Spleen (tissue), 13 donors: ENCODE measurements at places on chromosomes 6 and 20. TPM values are rescaled to one million over a fixed set of nuclear protein-coding genes. Genes with fewer than 3 reads are reported as not detected.

Gene SUMO4
- 0.16 TPM for polyA plus RNA-seq

Gene CCN5
- polyA plus RNA-seq = 5.7 TPM

Gene DPPA5
- polyA plus RNA-seq = not detected

Gene ACSS1
- 26.8 TPM for polyA plus RNA-seq

Gene GRM1
- polyA plus RNA-seq = 0.02 TPM

Gene POU3F2
- polyA plus RNA-seq = not detected

Gene EYA4
- polyA plus RNA-seq = 0.04 TPM

Gene PNPLA1
- 0.13 TPM for polyA plus RNA-seq

Gene OXT
- polyA plus RNA-seq = not detected

Gene ALDH8A1
- polyA plus RNA-seq = 0.70 TPM

Gene CLVS2
- polyA plus RNA-seq = not detected

Gene EFCAB8
- 0.12 TPM for polyA plus RNA-seq

Gene MYB
- polyA plus RNA-seq = 1.3 TPM

Gene HAO1
- polyA plus RNA-seq = not detected

Gene DSP
- polyA plus RNA-seq = 1.8 TPM
